CD4-positive, alpha-beta T cell treated with Interleukin-12 subunit alpha and Interleukin-12 subunit beta, for 1 hour (primary cell): ENCODE measurements at places on chromosomes 3 and 15.

DNA sequence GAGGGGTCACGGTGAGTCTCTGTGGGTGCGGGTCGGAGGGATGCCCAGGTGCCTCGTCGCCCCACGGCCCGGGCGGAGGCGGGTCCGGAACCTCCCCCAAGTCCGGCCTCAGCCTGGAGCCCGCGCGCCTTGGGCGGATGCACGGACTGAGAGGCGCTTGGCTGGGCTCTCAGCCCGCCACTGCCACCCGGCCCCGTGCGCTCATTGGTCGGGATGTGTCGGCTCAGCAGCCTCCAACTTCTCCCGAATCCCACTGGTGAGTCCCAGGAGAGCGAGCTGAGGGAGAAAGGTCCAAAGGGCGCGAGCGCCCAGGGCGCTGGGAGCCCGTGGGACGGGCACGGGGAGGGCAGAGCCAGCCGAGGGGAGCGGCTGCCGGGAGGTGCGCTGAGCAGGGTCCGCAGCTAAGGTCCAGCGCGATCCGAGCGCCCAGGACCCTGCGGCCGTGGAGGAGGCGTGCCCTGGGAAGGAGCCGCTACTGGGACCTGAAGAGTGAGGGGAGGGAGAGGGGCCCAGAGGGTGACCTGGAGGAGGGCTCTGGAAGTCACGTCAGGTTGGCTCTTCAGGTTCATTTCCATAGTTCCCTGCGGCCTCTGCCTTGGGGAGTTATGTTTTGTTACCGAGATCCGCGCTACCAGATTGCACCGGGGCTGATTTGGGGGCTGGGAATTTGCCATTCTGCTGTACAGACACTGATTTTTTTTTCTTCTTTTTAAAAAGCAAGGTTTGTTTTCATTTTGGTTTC lies at the start of gene MME:
Gene MME (plus strand): TSS at position 574 of the 742 bp plus-strand sequence. CDS start 3,849 bp downstream, outside the sequence.
- no peak for DNase-seq

- no peak for DNase-seq
Observed at GRCh38 chr3:182294256-182294655, 499.0 kb upstream of the ATP11B start.

DNA sequence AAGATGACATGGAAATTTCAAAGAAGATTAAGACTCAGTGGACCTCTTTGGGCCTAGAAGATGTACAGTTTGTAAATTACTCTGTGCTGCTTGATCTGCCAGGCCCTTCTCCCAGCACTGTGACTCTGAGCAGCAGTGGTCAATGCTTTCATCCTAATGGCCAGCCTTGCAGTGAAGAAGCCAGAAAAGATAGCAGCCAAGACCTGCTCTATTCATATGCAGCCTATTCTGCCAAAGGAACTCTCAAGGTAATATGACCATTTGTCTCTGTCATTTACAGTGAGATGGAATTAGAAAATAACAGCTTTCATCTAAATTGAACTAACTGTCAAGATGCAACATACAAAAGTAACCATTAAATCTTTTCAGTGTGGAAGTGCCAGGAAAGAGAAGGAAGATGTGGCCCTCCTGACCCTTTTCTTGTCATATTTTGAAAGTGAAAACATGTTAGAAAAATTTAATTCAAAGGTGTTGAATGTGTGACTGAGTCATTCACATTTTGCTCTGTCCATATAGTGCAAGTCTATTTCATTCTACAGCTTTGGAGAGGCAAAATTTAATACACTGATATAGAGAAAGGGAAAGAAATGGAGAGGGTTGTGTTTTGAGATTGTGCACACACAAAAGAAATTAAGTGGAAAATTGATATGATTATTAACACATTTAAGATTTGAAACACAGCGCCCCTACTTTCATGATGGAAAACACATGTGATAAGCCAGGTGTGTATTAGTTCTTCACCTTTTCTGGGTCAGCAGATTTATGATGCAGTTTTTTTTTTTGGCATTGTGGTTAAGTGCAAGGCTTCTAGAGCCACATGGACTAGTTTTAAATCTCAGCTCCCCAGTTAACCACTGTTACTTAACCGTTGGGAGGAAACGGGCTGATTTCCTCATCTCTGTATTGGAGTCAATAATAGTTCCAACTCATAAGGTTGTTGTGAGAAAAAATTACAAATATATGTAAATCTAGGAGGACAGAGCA lies 375.1 kb downstream of the NAALADL2 start:
- DNase-seq = no peak

DNA sequence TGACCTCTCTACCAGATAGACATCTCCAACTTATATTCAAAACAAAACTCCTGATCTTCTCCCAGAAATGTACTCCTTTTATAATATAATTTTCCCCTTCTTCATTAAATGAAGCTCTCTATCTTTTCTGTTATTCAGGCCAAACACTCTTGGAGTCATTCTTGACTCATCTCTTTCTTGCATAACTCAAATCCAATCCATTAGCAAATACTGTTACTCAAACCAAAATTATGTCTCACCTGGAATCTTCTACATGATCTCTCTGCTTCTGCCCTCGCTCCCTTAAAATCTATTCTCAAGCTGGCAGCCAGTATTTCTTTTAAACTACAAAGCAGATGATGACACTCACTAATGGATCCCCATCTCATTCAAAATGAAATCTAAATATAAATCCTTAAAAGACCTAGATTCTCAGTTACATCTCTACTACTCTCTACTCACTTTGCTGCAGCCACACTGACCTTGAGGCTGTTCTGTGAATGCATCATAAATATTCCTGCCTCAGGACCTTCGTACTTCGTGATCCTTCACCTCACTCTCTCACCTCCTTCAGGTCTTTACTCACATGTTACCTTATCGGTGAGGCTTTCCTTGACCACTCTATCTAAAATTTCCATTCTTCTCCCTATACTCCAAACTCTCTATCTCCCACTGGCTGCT lies 160.9 kb downstream of the TBC1D5 start:
- no peak for DNase-seq

DNA sequence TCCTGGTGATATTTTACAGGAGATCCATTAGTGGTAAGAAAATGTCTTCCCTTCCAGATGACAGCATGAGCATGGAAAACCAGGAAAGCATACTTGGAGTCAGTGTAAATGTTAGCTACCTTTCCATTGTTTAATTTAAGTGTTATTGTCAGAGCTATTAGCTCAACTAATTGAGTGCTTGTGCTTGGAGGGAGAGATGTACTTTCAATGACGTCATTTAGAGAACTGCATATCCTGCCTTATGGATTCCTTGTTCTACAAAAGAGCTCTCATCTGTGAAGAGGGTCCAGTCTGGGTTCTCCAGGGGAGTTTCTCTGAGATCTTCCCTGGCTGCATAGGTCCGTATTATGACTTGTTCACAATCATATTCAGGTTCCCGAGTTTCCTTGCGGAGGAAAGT lies 687.2 kb downstream of the TBL1XR1 start:
- DNase-seq = no peak

GRCh38 chr3:128730471-128730870 lies 4.5 kb downstream of the RAB7A start:
- no peak for DNase-seq

GRCh38 chr3:12363397-12364195 lies 74.7 kb downstream of the PPARG start:
- DNase-seq = no peak
